ENCODE measurements at places on chromosomes 12 and 14.
A peak's percentile ranks its signal among the peaks of the same experiment; 100 is the strongest.

DNA sequence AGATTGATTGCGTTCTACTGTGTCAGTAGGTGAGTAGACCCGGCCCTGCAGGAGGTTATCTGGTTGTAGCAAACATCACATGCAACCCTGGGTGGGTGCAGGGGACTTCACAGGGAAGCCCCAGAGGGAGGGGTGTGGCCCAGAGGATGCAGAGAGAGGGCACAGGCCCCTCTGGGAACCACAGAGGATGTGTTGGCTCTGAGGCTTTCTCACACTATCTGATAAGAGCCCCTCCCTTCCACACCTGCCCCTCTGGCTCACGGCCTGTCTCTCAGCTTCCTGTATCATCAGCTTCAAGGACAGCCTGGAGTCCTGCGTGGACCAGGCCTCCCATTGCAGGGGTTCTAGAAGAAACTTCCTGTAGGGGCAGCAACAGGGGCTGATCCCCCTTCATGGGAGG lies 101.9 kb downstream of the RIN3 start:
- peak; percentile 75 for DNase-seq

DNA sequence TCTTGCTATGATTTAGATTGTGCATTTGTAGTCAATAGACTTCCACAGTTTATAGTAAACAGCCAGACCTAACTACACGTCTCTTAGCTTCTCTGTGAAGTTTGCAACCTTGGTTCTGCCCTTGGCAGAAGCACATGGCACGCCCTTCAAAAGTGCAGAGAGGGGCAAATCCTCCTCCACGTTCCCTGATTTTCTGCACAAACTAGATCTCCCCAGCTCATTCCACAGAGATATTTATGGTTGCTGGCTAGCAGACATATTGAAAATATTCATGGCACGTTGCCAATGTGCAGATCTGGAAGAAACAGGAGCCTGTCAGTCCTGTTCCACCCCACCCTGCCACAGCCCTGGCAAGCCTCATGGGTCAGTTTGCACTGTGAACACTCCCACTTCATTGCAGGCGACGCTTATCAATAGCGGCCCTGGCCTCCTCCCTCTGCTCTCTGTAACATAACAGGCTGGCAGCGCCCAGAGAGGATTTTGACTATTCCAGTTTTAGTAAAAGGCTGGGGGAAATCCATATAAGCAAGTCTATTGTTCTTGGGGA lies 6.5 kb upstream of the LGALS3 start:
- no peak for DNase-seq

GRCh38 chr14:99318959-99319295 lies 46.9 kb upstream of the BCL11B start:
- DNase-seq: no peak

DNA sequence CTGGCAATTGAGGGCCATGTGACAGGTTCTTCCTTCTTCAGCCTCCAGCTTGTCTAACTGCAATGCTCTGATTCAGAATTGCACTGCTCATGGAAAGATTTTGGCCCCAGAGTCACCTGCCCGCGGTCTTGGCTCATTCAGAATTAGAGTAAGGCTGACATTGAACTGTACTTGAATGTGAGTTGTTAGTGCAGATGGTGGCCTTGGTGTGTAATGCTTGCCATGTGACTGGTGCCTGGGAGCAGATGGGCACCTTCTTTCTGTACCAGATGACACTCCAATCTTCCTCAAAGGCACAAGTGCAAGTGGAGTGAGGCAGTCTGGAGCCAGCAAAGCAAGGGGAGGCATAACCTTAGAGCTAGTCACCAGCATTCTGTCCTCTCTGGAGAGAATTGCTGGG lies 36.5 kb upstream of the ANO4 start:
- DNase-seq: no peak

DNA sequence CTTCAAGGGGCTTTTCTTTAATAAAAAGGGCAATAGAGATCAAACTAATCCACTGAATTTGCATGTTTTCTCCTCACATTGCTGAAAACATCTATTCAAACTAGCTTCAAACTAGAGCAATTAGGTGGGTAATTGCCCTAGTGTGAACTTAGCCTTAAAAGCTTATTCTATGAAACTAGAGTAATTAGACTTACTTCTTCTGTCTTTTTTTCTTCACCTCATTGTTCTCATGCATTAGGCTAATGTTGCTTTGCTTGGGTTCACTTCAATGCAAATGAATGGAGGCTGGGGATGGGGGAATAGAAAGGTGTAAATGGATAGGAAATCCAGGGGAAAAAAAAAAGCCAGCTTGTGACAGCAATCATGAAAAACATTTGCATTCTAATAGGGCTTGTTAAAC lies 414.8 kb upstream of the LMO3 start:
- no peak for DNase-seq

- DNase-seq: no peak
Observed at GRCh38 chr12:116317986-116318575, 40.6 kb upstream of the MED13L start.

GRCh38 chr12:68773582-68773981 lies 27.6 kb downstream of the SLC35E3 start:
- no peak for DNase-seq

DNA sequence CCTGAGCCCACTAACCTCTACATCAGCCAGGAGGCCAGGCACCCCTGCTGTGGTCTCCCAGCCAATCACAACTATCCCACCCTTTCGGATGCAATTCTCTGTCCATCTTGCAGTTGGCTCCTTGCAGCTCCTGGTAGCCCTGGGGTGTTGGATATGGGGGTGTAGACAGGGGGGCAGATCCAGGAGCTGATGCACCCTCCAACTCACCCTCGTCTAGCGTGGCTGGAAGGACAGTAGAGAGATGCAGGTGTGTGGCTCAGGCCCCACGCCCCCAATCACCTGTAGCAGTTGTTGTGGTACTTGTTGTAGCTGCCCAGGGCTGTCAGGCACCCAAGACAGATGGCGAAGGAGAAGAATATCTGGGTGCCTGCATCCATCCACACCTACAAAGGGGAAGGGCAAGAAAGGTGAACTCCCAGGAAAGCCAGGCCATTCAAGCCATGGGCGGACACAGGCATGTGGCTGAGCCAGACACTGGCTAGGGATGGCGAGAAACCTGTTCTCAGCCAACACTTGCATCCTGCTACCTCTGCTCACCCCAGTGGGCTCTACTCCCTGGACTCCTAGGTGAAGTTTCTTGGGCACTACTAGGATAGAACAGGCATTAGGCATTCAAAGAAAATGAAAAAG lies 13.4 kb upstream of the SLC6A12 start:
- peak; percentile 2 for DNase-seq

- peak; percentile 33 for DNase-seq
Observed at GRCh38 chr12:12616512-12617310, 5.0 kb downstream of the CREBL2 start.

DNA sequence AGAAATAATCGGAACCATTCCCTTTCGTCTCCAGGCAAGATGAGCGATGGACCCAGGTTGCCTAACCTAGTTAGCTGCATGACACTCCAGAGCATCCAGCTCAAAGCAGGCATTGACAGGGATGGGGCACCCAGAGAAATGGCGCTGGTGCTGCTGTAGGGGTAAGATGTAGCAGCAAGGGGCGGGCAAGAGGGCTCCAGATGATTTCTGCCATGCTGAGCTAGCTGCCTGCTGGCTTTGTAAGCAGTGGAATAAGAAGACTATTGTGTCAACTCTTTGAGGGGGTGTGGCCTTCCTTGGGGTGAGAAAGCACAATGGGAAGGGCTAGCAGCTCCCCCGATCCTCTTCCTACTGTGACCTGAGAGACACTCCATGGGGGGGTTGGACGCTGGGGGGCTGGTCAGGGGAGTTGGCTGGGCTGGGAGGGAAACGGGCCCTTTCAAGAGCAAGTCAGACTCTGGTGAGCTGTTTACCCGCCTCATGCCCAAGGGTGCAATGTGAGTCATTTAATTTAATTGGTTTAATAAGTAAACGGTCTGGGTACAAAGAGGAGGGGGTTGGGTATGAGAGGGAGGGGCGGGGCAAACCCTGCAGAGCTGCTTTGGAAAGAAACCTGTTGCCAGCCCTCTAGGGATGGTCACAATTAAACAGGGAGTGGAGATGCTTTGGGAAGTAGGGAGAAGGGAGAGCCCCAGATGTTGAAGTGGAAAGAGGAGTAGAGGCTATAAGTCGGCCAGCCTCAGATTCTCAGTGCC lies 50.5 kb downstream of the B4GALNT3 start:
- no peak for DNase-seq

GRCh38 chr14:32430326-32430725 lies 101.2 kb downstream of the AKAP6 start:
- no peak for DNase-seq

GRCh38 chr12:108711489-108712164 lies 19.7 kb downstream of the CORO1C start:
- no peak for DNase-seq

DNA sequence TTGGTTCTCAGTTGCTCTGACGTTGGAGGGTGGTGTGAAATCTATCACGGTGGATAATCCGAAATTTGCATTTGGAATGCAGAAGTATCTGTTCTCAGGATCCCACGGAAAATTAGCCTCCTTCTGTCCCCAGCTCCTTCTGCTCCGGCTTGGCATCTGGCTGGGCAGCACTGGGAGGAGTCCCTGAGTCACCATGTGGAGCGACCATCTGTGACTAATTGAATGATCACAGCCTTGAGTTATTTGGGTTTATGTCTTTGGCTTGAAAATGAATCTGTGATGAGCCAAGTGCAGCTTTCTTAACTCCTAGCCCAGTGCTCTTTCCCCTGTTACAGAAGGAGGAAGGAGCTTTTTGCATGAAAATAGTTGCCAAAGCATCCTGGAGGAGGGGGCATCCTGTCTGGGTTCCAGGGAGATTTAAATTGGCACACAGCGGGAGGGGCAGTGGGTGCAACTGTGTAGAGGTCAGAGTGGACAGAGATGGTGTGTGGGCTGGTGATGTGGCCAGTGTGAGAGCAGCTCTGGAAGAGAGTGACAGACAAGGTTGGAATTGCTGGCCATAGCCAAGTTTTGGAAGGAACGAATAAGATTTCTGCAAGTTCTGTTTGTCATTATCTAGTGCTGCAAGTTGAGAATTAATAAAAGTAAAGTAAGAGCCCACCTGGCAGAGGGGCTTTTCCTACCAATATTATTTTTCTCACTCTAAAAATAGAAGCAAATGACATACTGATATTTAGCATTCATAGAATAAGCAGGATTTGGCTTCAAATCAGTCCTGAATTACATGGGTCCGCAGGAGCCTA lies 74.4 kb downstream of the SLC24A4 start:
- DNase-seq: no peak

DNA sequence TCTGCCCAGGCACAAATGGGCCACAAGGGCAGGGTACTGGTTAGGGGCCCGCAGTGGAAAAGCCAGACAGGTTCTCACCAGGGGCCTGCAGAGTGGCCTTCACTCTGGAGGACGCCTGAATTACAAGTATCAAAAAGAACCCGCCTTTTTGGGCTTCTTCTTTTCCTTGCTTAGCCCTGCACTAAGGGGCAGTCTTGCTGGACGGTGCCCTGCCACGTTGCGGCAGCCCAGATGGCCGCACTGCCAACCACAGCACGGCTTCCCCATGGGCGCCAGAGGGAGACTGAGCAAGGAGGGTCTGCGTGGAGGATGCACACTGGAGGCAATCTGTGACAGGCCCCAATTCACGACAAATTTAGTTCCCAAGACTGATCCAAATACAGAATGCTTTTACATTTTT lies 18.3 kb upstream of the CDK2AP1 start:
- DNase-seq: no peak

- DNase-seq: no peak
Observed at GRCh38 chr14:91889477-91890211, 22.3 kb upstream of the TC2N start.

- no peak for DNase-seq
Observed at GRCh38 chr12:119693511-119693910, 25.6 kb downstream of the PRKAB1 start.

DNA sequence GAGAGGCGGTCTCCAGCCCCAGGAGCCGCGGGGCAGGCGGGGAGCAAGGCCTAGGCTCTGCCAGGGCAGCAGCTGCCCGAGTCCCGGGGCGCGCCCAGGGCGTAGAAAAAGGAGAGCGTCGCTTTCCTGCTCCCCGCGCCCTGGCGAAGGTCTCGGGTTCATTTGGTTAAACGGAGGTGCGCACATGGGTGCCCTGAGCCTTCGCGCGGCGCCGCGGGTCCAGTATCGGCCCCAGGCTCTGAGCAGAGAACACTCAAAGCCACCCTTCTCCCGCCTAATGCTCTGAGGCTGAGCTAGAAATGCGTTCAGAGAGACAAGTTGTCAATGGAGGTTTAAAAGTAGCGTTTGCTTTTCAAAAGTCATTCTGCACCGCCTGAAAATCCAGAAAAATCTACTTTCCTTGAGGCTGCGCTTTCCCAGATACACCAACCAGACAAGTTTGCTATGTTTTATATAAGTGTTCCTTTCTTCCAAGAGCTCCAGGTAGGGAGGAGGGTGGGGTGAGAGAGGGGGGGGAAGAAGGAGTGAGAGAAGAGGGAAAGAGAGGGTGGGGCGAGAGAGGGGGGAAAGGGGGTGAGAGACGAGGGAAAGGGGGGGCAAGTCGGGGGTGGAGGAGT lies 1.5 kb downstream of the TMEM132C start:
- DNase-seq: no peak

GRCh38 chr12:123391546-123392343 lies 7.8 kb downstream of the KMT5A start:
- no peak for DNase-seq

DNA sequence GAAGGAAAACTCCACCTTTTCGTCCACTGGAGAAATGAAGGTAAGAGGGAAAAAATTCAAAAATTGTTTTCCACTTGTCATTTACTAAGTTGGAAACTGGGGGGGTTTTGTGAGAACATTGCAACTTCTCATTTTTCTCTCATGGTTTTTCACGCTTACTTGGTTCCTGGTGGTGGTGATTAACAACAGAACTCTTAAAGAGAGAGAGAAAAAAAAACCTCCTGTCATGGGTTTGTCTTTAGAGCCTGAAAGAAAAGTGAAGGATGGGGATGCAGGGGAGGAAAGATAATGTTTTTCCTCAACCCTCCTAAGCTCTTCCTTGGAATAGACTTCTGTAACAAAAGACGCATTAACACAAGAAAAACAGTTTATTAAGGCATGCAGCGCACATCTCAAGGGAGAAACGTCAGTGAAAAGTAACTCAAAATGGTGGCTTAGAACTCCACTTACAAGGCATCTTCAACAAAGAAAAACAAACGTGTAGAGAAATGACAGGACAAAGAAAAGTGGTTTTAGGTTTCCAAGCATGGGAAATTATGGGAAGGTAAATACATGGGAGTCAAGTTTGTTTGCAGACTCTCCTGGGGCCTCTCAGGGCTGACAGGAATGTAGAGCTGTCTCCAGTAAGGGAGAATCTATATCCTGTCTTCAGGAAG lies 81.9 kb upstream of the ATF7IP start:
- DNase-seq: no peak

GRCh38 chr12:119151445-119152026 lies 27.2 kb upstream of the HSPB8 start:
- DNase-seq: no peak

Measured in activated naive CD4-positive, alpha-beta T cell treated with anti-CD3 and anti-CD28 coated beads for 36 hours (primary cell).